ENCODE measurements at places on chromosomes 5 and 9.

- peaks cover 48% of the 10 kb centered on the region for H3K27me3 ChIP-seq
- H3K4me1 ChIP-seq = peaks cover 13% of the 10 kb centered on the region
- H3K4me3 ChIP-seq = peak overlapping the region; percentile 66
- no peak for DNase-seq
These were observed 695 bp upstream of the TMOD1 start for GRCh38 chr9:97500765-97501176.

GRCh38 chr5:50292735-50293394 is 148.2 kb downstream of the EMB start:
- H3K36me3 ChIP-seq = no peaks in the 10 kb centered on the region
- H3K27me3 ChIP-seq = no peaks in the 10 kb centered on the region
- no peak overlapping the region for H3K27ac ChIP-seq
- no peaks in the 10 kb centered on the region for H3K4me1 ChIP-seq
- no peak overlapping the region for H3K4me3 ChIP-seq
- no peak for DNase-seq

- no peaks in the 10 kb centered on the region for H3K27me3 ChIP-seq
- H3K4me3 ChIP-seq = peak overlapping the region; percentile 7
- H3K36me3 ChIP-seq = peaks cover 31% of the 10 kb centered on the region
- H3K4me1 ChIP-seq = peaks cover 47% of the 10 kb centered on the region
These were observed 42.1 kb upstream of the GNAQ start for GRCh38 chr9:78073722-78074121.

DNA sequence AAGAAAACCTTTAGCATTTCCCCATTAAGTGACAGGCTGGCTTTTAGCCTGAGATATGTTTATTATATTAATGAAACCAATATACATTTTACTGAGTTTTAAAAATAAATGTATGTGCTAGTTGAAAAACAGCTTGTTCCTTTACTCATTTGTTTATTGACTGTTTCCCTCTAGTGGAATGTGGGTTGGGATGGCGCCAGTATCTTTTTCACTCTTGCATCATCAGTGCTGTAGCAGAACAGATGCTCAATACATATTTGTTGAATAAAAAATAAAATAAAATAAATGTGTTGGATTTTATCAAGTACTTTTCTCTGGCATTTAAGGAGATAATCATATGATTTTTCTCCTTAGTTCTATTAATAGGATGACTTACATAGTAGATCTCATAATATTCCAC is 43.0 kb downstream of the FSTL4 start:
- H3K4me1 ChIP-seq = peaks cover 1% of the 10 kb centered on the region
- no peak for DNase-seq
- no peak overlapping the region for H3K27ac ChIP-seq
- no peaks in the 10 kb centered on the region for H3K36me3 ChIP-seq
- peaks cover 22% of the 10 kb centered on the region for H3K27me3 ChIP-seq

GRCh38 chr9:97794666-97795065 is 58.4 kb upstream of the FOXE1 start:
- no peaks in the 10 kb centered on the region for H3K27me3 ChIP-seq
- no peak overlapping the region for H3K4me3 ChIP-seq
- no peaks in the 10 kb centered on the region for H3K36me3 ChIP-seq
- H3K27ac ChIP-seq = no peak overlapping the region
- H3K4me1 ChIP-seq = no peaks in the 10 kb centered on the region
- no peak for DNase-seq

DNA sequence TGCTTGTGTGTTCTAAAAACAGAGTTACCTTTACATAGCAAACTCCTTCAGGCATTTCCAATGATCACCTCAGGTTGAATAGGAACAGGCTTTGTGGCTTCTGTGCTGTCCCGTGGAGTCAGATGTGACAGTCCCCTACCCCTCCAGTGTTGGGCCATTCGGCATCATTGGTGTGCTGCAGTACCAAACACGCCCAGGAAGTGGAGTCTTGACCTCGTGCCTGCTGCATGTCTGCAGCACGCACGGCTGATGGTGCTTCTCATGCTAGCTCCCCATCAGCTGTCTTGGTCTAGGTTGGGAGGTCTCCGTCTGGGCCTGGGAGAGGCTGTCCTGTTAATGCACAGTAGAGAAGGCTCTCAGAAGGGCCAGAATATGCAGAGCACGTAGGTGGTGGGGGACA is 42.5 kb upstream of the PHF2 start:
- no peak for DNase-seq
- H3K27ac ChIP-seq = no peak overlapping the region
- no peak overlapping the region for H3K4me3 ChIP-seq
- peaks cover 6% of the 10 kb centered on the region for H3K4me1 ChIP-seq
- no peaks in the 10 kb centered on the region for H3K27me3 ChIP-seq

- no peak overlapping the region for H3K27ac ChIP-seq
- no peak overlapping the region for H3K4me3 ChIP-seq
- H3K36me3 ChIP-seq = peaks cover 34% of the 10 kb centered on the region
- peaks cover 6% of the 10 kb centered on the region for H3K4me1 ChIP-seq
These were observed 103.9 kb downstream of the INSYN2B start for GRCh38 chr5:169876386-169876785.

Data from activated T-helper 2 cell treated with anti-CD3 and anti-CD28 coated beads, Interferon-gamma antibody, Interleukin-2, Interleukin-4, amounts not matched to agents 10 μg/mL and 5 μg/mL and 100 μg/mL, durations not matched to agents 14 hours and 24 hours and 36 hours (primary cell).